Nephron progenitor cell (in vitro differentiated cells): ENCODE measurements at places on chromosomes 11 and 22.

DNA sequence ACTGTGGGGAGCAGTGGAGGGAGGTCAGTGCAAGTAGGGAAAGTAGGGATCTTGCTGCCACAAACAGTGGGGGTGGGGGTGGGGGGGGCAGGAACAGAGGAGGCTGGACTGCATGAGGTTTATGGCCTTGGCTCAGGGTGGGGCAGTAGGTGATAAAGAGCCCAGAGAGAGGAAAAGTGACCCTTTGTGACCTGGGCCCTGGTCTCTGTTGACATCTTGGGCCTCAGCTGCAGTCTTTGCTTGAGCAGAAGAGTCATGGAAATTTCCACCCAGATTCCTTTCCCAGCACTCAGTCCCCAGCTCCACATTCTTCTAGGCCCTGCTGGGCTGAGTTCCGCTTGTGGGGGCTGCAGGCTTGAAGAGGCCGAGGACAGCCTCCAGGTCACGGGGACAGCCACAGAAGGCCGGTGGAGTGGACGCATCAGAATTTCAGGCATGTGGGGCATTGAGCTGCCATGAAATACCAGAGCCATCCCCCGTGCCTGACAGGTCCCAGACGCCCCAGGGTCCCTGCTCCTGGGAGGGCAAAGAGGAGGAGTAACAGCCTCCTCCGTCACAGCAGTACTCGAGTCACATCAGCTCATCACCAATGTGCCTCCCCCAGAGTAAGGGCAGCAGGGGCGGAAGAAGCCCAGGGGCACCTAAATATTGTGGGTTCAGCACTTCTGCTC is 9.7 kb upstream of the MALAT1 start:
- DNase-seq, result peak; percentile 71
- H3K4me1 ChIP-seq, result peaks cover 96% of the 10 kb centered on the region
- no peaks in the 10 kb centered on the region for H3K36me3 ChIP-seq
- peaks cover 7% of the 10 kb centered on the region for H3K27me3 ChIP-seq
- H3K27ac ChIP-seq, result peak overlapping the region; percentile 100

GRCh38 chr11:7473717-7474116 is 11.6 kb upstream of the OLFML1 start:
- peaks cover 10% of the 10 kb centered on the region for H3K27me3 ChIP-seq
- H3K4me1 ChIP-seq, result no peaks in the 10 kb centered on the region
- no peak overlapping the region for H3K27ac ChIP-seq
- H3K4me3 ChIP-seq, result no peak overlapping the region
- DNase-seq, result no peak
- no peaks in the 10 kb centered on the region for H3K36me3 ChIP-seq

GRCh38 chr11:120399307-120399706 is 63.1 kb downstream of the ARHGEF12 start:
- peaks cover 15% of the 10 kb centered on the region for H3K36me3 ChIP-seq
- H3K27ac ChIP-seq, result no peak overlapping the region
- no peaks in the 10 kb centered on the region for H3K27me3 ChIP-seq
- H3K4me3 ChIP-seq, result no peak overlapping the region
- H3K4me1 ChIP-seq, result peaks cover 25% of the 10 kb centered on the region
- DNase-seq, result no peak

GRCh38 chr11:35046681-35047080 is 92.3 kb upstream of the CD44 start:
- H3K27ac ChIP-seq, result no peak overlapping the region
- no peak overlapping the region for H3K4me3 ChIP-seq
- H3K4me1 ChIP-seq, result peaks cover 6% of the 10 kb centered on the region
- no peak for DNase-seq
- peaks cover 5% of the 10 kb centered on the region for H3K36me3 ChIP-seq

DNA sequence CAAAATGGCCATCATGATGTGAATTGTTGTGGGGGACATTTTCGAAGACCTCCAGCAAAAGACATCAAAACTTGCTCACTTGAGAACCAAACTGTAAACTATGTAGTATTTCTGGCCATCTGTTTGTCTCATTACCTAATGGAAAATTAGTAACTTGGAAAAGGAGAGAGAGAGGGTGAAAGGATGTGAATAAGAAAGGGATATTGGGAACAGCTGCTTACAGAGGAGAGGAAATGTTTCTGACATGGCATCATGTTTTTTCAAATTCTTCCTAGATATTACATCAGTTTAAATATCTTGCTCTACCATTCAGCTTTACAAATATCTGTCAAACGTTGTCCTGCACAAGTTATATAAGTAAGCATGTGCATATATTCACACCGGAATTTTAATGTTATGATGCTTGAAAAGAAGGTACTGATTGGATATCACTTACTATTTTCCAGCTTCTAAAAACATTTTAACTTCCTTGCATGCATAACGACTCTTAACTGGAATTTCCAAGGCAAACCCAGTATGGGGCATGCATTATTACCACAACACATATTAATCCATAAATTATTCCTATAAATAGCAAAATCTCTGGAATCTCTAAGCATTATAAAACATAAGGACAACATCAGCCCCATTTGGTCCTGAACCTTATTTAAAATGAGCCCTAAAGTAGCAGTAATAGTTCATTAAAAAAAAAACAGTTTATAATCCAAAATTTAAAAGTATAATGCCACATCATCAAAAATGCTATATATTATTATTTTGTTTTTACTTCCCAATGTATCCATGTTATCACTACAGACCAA is 20.0 kb downstream of the GUCY1A2 start:
- no peak for DNase-seq
- H3K27ac ChIP-seq, result no peak overlapping the region
- no peaks in the 10 kb centered on the region for H3K36me3 ChIP-seq
- H3K4me1 ChIP-seq, result no peaks in the 10 kb centered on the region

GRCh38 chr11:129455756-129456655 is 80.4 kb downstream of the BARX2 start:
- peak; percentile 17 for DNase-seq
- peaks cover 16% of the 10 kb centered on the region for H3K27me3 ChIP-seq
- H3K36me3 ChIP-seq, result no peaks in the 10 kb centered on the region
- peaks cover 74% of the 10 kb centered on the region for H3K4me1 ChIP-seq
- peak overlapping the region; percentile 25 for H3K4me3 ChIP-seq

DNA sequence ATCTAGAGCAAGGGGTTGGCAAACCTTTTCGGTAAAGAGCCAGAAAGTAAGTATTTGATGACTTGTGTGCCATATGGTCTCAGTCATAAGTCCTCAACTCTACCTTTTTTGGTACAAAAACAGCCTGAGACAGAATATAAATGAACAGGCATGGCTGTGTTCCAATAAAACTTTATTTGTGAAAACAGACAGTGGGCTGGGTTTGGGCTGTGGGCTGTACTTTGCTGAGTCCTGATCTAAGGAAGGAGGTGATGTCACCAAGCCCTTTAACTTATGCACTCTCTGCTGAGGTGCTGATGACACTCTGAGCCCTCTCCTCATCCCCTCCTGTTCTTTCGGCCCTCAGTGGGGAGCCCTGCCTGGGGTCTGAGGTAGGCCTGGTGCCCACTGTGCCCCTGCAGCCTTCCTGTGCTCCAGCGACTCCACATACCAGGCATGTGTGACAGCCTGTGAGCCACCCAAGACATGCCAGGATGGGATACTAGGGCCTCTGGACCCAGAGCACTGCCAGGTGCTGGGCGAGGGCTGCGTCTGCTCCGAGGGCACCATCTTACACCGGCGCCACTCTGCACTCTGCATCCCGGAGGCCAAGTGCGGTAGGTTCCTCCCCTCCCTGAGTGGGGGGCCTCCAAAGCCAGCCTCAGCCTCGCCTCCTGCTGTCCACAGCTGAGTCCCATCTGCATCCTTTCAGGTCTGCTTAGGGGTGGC is 85.9 kb upstream of the MYOD1 start:
- peaks cover 33% of the 10 kb centered on the region for H3K4me1 ChIP-seq
- H3K36me3 ChIP-seq, result no peaks in the 10 kb centered on the region
- H3K27me3 ChIP-seq, result peaks cover 37% of the 10 kb centered on the region
- no peak for DNase-seq
- H3K4me3 ChIP-seq, result no peak overlapping the region

DNA sequence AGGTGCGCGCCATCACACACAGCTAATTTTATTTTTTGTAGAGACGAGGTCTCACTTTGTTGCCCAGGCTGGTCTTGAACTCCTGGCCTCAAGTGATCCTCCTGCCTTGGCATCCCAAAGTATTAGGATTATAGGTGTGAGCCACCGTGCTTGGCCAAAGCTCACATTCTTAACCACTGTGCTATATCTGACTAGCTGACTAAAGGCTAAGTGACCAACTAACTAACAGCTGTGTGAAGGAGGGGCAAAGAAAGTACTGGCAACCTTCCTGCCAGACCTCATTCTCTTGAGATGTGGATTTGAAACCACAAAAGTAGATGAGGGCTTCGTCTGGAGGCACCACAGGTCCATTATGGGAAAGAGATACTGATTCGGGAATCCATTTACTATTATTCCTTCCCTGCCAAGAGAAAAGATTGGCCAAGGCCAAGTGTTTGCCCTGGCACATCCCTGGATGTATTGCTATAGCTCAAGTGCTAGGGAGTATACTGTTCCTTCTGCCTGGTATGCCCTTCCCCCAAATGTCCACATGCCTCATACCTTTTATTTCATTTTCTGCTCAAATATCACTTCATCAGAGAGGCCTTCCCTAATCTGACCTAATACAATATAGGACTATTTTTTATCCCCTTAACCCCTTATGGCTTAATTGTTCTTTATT is 52.7 kb upstream of the RRM1 start:
- DNase-seq, result no peak
- H3K4me1 ChIP-seq, result peaks cover 6% of the 10 kb centered on the region
- no peak overlapping the region for H3K4me3 ChIP-seq
- H3K27me3 ChIP-seq, result peaks cover 2% of the 10 kb centered on the region
- H3K27ac ChIP-seq, result no peak overlapping the region
- no peaks in the 10 kb centered on the region for H3K36me3 ChIP-seq

GRCh38 chr11:17403980-17404759 is 15.7 kb upstream of the KCNJ11 start:
- no peak overlapping the region for H3K4me3 ChIP-seq
- DNase-seq, result no peak
- H3K36me3 ChIP-seq, result no peaks in the 10 kb centered on the region
- peaks cover 23% of the 10 kb centered on the region for H3K27me3 ChIP-seq

DNA sequence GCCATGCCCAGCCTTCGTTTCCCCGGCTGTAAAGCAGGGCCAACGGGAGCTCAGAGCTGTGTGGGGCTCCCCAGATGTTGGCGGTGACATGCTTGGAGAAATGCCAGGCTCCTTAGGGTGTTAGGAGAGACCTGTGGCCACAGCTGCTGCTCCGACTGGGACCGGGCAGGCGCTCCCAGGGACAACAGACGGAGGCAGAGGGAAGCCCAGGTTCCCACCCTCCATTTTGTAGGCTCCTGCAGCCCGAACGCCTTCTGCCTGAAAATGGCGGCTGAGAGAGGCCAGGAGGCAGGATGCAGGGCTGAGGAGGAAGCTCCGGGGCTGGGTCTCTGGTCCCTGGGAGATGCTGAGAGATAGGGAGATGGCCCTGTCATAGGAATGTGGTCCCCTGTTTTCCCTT is 10.0 kb downstream of the CD6 start:
- DNase-seq, result no peak
- no peaks in the 10 kb centered on the region for H3K36me3 ChIP-seq
- H3K4me1 ChIP-seq, result peaks cover 38% of the 10 kb centered on the region
- no peak overlapping the region for H3K27ac ChIP-seq

DNA sequence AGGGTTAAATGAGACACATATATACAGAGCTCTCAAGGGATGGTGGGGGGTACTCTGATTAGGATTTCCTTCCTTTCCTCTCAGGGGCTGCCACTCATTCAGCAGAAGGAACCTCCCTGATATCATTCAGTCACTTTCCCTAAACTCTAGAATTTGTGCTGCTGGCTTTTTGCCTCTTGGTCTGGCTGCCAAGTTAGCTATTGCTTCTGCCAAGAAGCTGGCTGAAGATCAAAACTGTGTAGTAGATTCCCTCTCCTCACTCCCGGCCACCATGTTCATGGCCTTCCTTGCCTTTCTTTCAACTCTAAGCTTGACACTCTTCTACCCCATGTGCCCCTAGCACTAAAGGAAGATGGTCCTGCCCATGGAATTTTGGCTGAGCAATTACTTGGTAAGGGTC is 18.7 kb downstream of the SLC6A5 start:
- H3K27me3 ChIP-seq, result peaks cover 38% of the 10 kb centered on the region
- H3K27ac ChIP-seq, result no peak overlapping the region
- no peak overlapping the region for H3K4me3 ChIP-seq
- H3K36me3 ChIP-seq, result no peaks in the 10 kb centered on the region

DNA sequence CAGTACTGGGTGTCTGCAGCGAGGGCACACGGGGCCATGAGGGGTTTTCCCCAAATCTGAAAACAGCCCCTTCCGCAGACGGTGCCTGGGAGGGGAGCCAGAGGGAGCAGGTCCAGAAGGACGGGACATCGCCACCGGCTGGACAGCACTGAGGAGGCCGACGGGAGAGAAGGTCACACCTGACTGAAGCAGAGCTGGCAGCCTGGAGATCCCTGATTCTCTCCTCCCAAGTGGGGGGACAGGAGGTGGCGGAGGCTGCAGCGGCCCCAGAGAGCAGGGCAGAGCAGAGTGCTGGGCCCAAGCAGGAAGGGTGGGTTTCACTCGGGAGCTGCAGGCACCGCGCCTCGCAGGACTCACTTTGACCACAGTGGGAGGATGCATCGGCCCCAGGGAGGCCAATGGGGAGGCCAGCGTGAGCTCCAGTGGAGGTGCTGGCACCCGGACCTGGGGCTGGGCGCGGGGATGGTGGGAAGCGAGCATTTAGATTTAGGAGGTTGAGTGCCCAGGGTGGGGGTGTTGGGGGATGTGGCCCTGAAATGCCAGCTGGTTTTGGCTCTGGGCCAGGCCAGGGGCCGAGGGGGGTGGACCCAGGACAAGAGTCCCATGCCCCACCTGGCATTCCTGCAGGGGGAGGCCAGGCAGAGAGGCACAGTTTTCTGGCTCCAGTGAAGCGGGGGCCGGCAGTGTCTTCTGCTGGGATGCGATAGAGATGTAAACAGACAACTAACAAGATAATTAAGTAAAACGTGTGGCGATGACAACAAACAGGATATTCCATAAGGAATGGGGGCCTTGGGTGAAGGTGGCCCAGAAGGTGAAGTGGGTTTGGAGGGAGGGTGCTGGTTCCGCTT is 92.3 kb upstream of the FGF3 start:
- no peak overlapping the region for H3K27ac ChIP-seq
- peaks cover 19% of the 10 kb centered on the region for H3K4me1 ChIP-seq
- H3K36me3 ChIP-seq, result no peaks in the 10 kb centered on the region
- DNase-seq, result peak; percentile 3
- peaks cover 24% of the 10 kb centered on the region for H3K27me3 ChIP-seq
- H3K4me3 ChIP-seq, result no peak overlapping the region

GRCh38 chr11:114211444-114212121 is 84.6 kb upstream of the NNMT start:
- peak; percentile 66 for DNase-seq
- peaks cover 10% of the 10 kb centered on the region for H3K27me3 ChIP-seq
- H3K4me1 ChIP-seq, result peaks cover 96% of the 10 kb centered on the region
- H3K4me3 ChIP-seq, result peak overlapping the region; percentile 55
- peaks cover 8% of the 10 kb centered on the region for H3K36me3 ChIP-seq

- H3K4me1 ChIP-seq, result no peaks in the 10 kb centered on the region
- H3K4me3 ChIP-seq, result no peak overlapping the region
- DNase-seq, result no peak
- no peak overlapping the region for H3K27ac ChIP-seq
These were observed 33.7 kb upstream of the SLC17A6 start for GRCh38 chr11:22304337-22304961.

GRCh38 chr22:37427711-37428635 is 694 bp upstream of the ELFN2 start:
- DNase-seq, result no peak
- peaks cover 83% of the 10 kb centered on the region for H3K27me3 ChIP-seq
- peak overlapping the region; percentile 60 for H3K4me3 ChIP-seq
- no peaks in the 10 kb centered on the region for H3K36me3 ChIP-seq
